ENCODE measurements at places on chromosomes 3 and 15.
A peak's percentile ranks its signal among the peaks of the same experiment; 100 is the strongest.

DNA sequence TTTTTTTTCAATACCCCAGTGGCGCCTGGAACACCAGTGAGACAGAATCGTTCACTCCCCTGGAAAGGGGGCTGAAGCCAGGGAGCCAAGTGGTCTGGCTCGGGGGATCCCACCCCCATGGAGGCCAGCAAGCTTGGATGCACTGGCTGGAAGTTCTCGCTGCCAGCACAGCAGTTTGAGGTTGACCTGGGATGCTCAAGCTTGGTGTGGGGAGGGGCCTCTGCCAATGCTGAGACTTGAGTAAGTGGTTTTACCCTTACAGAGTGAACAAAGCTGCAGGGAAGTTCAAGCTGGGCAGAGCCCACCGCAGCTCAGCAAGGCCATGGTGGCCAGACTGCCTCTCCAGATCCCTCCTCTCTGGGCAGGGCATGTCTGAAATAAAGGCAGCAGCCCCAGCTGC lies 276.2 kb upstream of the CNTN6 start:
- no peak for DNase-seq

GRCh38 chr3:184562878-184563560 lies 1.4 kb downstream of the EPHB3 start:
- DNase-seq, result no peak

- DNase-seq, result no peak
These were observed 100.8 kb downstream of the OPA1 start for GRCh38 chr3:193693774-193694173.

- DNase-seq, result no peak
These were observed 13.0 kb downstream of the CERS3 start for GRCh38 chr15:100515758-100516157.

GRCh38 chr3:41213588-41213987 lies 14.3 kb downstream of the CTNNB1 start:
- no peak for DNase-seq

DNA sequence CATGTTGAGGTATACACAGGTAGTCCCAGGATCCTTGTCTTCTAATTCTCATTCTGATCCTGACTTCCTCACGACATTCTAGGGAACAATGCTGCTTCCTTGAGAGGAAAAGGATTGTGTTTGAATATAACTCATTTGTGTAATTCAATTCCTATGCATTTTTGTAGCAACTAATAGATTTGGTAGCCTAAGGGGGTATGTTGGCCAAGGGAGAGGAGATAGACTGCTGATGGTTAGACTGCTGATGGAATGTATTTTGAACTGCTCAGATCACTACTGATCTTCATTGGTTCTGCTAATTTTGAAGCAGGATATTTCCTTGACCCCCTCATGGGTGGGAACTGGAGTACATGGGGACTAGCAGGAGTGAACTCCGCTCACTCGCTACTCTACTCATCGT lies 39.7 kb downstream of the RAD54L2 start:
- no peak for DNase-seq

- no peak for DNase-seq
These were observed 16.6 kb downstream of the LRRC2 start for GRCh38 chr3:46549408-46549904.

GRCh38 chr15:52256366-52256765 lies 39.2 kb downstream of the MYO5C start:
- peak; percentile 56 for DNase-seq

- no peak for DNase-seq
These were observed 52.8 kb upstream of the SLC9A9 start for GRCh38 chr3:143901105-143901504.
